ENCODE measurements at places on chromosomes 7 and 10.

DNA sequence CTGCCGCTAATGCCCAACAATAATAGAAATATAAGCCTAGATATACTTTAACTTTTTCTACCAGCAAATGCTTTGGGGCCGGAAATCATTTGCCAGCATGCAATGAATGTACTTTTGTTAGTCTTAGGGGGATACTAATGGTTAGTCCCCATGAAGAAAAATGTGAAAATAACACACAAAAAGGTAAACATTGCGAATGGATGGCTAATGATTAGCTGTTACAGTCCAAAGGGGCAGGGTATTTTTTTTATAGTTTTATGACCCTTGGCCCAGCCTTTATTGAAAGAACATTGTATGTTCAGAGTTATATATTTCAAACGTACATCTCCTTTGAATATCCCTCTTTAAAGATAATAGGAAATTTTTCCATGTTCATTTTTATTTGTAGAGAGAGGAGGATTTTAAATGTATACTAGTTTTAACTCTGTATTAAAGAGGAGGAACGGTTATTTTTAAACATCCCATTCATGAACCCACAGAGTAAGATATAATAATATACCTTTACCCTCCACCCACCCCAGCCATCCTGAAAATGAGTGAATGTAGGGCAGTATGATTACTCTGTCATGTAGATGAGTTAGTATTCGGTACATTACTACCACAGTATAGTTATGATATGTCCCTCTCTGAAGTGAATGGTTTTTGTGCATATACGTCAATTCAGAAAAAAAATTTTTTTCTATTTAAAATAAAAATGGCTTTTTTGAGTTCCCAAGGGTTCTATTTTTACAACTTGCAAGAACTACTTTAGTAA is 63.6 kb downstream of the ARID5B start:
- no peak for DNase-seq

DNA sequence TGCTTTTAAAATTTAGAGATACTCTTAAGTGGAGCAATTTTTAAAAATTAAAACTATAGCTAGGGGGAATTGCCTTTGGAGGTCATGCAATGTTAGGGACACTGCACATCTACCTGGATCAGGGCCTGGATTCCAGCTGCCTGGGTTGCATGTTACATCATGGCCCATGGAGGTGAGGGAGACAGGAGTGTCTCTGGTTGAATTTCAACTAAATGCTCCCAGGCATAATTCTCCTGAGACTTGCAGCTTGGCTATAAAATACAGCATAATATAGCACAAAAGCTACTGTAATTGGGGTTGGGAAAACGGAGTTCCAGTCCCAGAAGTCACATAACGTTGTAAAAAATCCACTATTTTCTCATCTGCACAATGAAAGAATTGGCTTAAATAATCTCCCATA is 782.5 kb downstream of the LRMDA start:
- DNase-seq, result no peak

DNA sequence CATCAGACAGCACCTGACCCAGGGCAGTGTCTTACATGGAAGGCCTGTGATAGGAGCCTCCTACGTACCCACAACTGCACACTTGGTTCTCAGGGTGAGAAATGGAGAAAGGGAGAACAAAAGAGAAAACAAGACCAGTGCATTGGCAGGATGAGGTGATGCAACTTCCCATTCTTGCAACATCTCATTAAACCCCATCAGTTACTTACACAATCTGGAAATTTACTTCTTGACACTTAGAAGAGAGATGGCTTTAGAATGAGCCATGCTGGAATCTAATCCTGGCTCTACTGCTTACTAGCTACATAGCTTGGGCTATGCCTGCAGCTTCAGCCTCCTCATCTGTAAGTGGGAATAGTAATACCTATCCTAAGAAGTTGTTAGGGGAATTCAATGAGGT is 391.7 kb downstream of the KCNMA1 start:
- DNase-seq, result no peak

GRCh38 chr7:73308074-73308664 is 457 bp downstream of the NSUN5 start:
- DNase-seq, result no peak

DNA sequence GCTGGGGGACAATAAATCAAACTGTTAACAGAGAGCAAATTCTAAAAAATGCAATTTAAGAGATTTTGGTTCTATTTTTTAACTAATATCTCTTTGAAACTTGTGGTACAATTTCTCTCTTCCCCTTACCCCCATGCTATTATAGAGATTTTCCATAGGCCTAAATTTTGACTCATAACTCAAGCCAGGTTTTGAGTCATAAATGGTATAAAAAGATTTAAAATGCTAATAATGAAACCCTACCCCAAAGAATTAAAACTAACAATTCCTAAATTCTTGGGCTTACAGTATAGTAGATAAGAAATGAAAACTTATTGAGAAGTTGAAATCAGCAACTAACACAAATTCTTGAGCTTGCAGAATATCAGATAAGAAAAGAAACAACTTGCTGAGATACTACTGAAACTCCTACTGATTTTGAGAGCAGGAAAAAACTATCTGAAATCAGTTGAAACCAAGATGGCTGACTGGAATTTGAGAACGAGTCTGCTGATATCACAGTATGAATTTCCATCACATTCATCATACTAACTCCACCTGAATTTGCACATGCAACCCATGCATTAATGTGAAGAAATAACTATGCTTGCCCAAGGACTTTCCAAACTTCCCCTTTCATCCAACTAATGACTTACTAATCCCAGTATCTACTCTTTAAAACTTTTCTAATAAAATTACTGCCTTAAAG is 36.3 kb downstream of the POT1 start:
- DNase-seq, result no peak

DNA sequence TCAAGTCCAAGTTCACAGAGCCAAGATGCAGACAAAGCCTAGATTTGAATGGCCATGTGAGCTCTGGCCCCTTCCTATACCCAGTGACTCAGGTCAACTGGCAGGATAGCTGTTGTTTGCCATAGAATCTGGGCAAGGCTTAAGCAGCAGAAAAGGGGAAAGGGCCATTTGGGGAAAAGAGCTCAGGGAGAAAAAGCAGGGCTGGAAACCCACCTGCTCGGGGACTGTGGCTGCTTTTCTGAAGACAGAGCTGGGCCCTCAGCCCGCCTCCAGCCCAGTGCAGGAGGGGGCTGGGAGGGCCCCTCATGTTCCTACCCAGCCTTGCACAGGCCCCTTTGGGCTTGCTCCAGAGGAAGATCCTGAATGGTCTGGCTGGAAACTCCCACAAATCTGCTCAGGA is 32.6 kb upstream of the HABP2 start:
- DNase-seq, result no peak

GRCh38 chr7:22677680-22678079 is 49.3 kb upstream of the IL6 start:
- no peak for DNase-seq

GRCh38 chr10:124878457-124878739 is 63.5 kb upstream of the ZRANB1 start:
- DNase-seq, result no peak

DNA sequence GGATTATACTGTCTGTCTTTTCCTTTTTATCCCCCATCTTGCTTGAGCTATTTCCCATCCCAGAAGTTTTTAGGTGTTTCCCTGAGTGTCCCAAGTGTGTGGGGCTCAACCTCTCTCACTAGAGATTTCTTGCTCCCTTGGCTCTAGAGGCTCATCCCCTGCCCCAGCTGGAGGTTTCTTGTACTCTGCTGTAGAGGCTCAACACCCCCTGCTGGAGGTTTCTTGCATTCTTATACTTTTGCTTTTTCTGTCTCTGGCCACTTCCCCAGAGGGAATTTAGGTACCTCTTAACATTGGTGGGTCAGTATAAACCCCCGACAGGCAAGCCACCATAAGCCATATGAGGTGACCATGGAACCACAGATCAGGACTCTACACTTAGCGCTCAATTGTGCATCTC is 114.2 kb upstream of the FAM3C start:
- DNase-seq, result peak; percentile 55

GRCh38 chr7:113440173-113440572 is 321.8 kb upstream of the SMIM30 start:
- no peak for DNase-seq

- peak; percentile 79 for DNase-seq
Measured at GRCh38 chr7:4774658-4775249, 669 bp upstream of the AP5Z1 start.

DNA sequence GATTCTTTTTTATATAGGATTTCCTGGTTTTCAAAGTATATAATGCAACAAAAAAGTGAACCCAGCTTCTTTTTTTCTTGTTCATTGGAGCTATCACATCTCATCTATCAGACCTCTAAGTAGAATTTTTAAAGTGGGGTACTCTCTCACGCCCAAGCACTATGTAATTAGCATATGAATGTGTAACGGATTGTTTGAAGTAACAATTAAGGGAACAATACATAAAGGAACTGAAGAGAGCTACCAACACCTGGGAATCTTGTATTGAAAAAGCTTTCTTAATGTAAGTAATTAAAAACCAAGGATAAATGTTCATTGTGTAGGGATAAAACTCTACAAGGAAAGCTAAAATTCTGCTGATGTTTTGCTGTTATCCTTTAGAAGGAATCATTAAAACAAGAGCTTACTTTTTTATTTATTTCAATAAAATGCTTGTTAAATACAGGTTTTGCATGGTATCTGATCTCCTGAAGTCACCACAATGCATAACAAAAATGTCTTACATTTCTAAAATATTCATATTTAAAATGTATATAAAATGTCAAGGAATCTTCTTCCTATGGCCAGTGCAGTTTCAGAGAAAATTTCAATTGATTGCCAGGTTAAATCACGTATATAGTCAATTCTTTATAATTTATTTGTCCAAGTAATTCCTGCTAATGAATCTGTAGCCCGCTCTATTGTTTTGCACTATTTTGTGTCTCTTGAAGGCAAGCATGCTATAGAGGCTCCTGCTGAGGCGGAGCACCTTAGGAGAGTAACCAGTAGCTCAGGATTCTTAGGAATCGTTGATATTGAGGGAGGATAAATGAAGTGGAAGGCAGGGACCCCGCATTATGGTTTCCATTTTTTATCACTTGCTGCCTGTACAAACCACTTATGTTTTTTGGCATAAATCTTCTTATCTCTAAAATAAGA is 51.6 kb downstream of the PTPRZ1 start:
- no peak for DNase-seq

- DNase-seq, result no peak
Measured at GRCh38 chr7:150398965-150399320, 19.8 kb downstream of the ZNF775 start.

DNA sequence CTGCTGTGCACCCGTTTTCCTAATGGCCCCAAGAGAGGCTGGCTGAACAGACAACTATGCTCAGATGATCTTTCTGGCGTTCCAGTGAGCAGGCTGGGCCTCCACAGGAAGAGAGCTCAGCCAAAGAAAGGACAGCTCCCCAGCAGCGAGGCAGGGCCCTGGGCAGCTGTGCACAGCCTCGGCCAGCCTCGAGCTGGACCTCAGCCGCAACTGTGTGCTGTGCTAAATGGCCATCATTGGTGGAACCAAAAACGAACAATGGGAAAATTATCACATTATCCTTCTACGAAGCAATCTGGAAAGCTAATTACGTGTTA is 97.5 kb downstream of the CTBP2 start:
- no peak for DNase-seq

GRCh38 chr10:21171197-21171935 is 274.3 kb upstream of the NEBL start:
- DNase-seq, result no peak

DNA sequence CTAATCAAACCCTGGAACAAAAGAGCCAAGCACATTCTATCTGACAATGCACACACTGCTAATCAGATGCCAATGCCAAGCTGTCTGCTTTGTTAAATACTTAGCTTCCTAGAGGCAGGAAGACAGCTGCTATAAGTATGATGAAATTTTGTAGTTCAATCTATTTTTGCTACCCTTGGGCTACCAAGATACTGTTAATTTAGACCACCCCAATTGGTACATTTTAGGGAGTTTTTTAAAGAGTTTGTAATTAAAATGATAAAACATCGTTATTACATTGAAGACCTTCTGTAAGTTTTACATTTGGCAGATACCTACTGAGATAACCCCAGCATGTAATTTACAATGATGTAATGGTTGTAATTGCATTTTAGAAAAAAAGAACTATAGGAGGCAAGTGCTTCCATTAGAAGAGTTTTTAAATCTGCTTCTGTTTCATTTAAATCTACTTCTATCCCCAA is 268.5 kb downstream of the ADK start:
- DNase-seq, result no peak

- no peak for DNase-seq
Measured at GRCh38 chr10:83572036-83572435, 567.3 kb upstream of the GHITM start.

DNA sequence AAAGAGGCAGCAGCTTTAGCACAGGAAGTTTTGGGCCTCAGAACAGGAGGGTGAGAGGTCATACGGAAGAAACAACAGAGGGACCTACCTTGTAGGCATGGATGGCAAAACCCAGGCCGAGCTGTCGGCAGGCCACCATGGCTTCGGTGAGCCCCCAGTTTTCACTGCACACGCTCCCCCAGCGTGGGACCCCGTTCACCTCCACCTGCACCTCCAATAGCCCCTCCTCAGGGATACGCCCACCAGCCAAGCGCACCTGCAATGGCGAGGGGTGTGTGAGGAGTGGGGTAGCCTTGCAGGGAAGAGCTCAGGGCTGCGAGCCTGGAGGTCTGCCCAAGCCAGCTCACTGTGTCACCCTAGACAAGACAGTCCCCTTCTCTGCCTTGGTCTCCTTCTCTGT is 11.3 kb downstream of the LOXL4 start:
- no peak for DNase-seq

- no peak for DNase-seq
Measured at GRCh38 chr7:43757073-43757720, 1.3 kb upstream of the BLVRA start.

GRCh38 chr7:17320102-17320497 is 21.6 kb downstream of the AHR start:
- DNase-seq, result no peak

DNA sequence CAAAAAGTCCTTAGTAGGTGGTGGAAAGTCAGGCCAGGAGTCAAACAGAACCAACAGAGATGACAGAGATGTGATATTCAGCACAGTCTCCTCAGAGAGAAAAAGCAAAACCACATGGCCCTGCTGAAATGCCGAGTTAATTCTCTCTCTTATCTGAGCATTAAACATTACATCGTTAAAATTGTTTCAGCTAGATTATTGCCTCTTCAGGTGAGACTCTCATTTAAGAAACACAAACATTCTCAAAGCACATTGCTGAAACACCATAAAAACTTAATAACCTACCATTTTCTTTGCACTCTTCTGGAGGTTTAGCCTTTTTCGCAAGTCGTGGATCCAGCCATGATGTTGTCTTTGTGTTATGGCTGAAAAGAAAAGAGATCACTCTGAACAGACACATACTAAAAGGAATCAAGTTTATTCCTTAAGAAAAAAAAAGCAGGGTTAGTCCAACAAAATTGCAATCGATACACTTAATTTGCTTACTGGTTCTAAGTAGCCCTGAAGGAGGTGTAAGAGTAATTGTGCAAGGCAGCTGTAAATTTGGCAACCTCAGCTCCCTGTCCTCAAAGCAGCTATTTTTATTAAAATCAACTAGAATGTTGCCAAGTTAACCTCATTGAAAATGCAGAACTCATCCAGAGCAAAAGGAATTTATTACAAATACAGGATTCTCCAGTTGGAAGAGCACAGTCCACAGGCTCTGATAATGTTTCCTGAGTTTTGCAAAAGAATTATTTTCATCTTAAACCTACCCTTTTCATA is 691.1 kb downstream of the PHTF2 start:
- DNase-seq, result no peak

All from SK-MEL-5 (cell line).